ENCODE measurements at places on chromosomes 4 and X.

GRCh38 chrX:25020905-25021449 lies 5.2 kb upstream of the ARX start:
- no peaks in the 10 kb centered on the region for H3K27me3 ChIP-seq
- H3K27ac ChIP-seq: no peak overlapping the region
- peak overlapping the region; percentile 41 for H3K4me3 ChIP-seq

DNA sequence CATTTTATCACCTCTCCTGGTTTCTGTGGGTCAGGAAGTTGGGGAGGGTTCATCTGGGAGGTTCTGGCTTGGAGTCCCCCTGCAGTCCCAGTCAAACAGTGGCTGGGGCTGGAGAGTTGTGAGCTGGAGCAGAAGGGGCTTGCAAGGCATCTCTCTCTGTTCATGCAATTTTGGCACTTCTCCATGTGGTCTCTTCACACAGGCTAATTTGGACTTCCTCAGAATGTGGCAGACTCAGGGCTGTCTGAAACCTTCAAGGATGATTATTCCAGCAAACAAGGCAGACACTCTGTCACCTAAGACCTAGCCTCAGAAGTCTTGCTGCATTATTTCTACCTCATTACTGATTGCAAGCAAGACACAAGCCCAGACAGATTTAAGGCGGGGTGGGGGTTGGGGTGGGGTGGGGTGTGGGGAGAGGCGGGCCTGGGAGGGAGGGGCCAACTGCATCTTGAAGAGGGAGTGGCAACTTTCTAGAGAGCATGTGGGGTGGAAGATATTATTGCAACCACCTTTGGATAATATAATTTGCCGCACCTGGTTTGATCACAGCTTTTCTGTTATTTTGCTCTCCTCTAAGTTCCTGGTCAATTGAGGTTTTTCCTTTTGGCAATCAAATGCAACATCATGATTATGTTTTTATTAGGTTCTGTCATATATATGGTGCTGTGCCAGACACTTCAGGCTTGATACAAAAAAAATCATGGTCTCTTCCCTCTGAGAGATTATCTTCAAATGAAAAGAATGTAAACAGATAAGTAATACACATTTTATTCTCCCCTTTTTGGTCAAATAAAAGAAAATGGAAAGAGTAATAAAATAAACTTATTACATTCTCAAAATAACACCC lies 799.5 kb downstream of the RPA4 start:
- no peaks in the 10 kb centered on the region for H3K36me3 ChIP-seq
- H3K27ac ChIP-seq: no peak overlapping the region
- H3K4me3 ChIP-seq: no peak overlapping the region
- H3K27me3 ChIP-seq: no peaks in the 10 kb centered on the region
- DNase-seq: no peak

GRCh38 chr4:43456383-43456782 lies 563.9 kb downstream of the GRXCR1 start:
- H3K36me3 ChIP-seq: no peaks in the 10 kb centered on the region
- no peaks in the 10 kb centered on the region for H3K27me3 ChIP-seq
- no peak overlapping the region for H3K4me3 ChIP-seq
- peaks cover 4% of the 10 kb centered on the region for H3K4me1 ChIP-seq
- DNase-seq: no peak
- no peak overlapping the region for H3K27ac ChIP-seq

DNA sequence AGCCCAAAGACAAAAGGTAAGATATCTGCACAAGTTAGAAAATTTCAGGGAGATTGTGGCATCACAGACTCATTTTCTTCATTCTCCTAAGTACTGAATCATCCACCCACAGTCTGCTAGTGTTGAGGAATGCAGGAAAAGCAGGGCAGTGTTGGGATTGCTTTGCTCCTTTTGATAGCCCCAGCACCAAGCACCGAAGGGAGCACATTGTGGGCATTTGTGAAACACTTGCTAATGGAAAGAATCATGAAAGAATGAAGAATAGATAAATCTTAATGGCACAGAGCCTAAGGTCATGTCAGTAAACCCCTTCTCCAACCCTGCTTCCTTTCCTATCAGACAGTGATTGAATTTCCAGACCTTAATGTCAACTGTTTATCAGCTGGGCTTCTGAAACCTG lies 103.1 kb upstream of the GPRIN3 start:
- H3K36me3 ChIP-seq: no peaks in the 10 kb centered on the region
- H3K27ac ChIP-seq: no peak overlapping the region
- no peaks in the 10 kb centered on the region for H3K27me3 ChIP-seq

GRCh38 chrX:57528670-57529255 lies 63.0 kb upstream of the ZXDB start:
- no peaks in the 10 kb centered on the region for H3K27me3 ChIP-seq
- no peak for DNase-seq
- H3K27ac ChIP-seq: no peak overlapping the region
- H3K4me3 ChIP-seq: no peak overlapping the region
- no peaks in the 10 kb centered on the region for H3K36me3 ChIP-seq

DNA sequence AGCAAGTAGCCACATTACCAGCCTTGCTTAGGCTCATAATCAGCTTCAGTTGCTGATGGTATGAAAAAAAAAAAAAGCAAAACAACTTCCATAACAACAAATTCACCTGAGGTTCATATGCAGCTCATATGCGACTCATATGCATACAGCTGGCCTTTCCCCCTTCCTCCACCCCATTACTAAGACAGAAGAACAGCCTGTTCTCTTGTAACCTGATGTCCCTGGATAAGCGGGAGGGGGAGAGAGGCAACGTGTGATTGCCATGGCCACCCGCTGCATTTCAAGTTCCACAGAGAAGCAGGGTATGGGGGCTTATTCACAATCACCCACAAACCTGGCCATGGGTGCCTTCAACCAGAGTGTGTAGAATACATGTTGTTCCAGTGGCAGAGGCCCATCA lies 95.1 kb upstream of the DGKK start:
- DNase-seq: no peak
- no peak overlapping the region for H3K4me3 ChIP-seq
- no peak overlapping the region for H3K27ac ChIP-seq

- H3K27ac ChIP-seq: no peak overlapping the region
- no peaks in the 10 kb centered on the region for H3K4me1 ChIP-seq
- H3K36me3 ChIP-seq: no peaks in the 10 kb centered on the region
- H3K4me3 ChIP-seq: no peak overlapping the region
- DNase-seq: peak; percentile 1
Measured at GRCh38 chrX:135477576-135477975, 42.9 kb upstream of the INTS6L start.

DNA sequence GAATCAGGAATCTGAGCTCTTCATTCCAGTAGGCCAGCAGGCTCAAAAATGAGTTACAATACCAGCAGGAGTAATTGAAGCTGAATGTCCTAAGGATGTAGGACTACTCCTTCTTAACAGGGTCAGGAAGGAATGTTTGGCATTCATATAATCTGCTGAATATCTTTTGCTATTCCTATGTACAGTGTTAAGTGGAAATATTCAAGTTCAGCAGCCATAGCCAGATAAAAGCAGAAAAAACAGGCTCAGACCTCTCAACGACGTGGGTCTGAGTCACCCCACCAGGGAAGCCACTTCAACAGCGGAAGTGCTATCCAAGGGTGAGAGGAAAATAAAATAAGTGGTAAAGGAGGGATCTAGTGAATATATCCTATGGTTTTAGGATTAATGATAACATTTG lies 577.0 kb downstream of the SPOCK3 start:
- no peak overlapping the region for H3K27ac ChIP-seq
- no peak overlapping the region for H3K4me3 ChIP-seq
- H3K36me3 ChIP-seq: no peaks in the 10 kb centered on the region
- H3K4me1 ChIP-seq: no peaks in the 10 kb centered on the region
- H3K27me3 ChIP-seq: no peaks in the 10 kb centered on the region

DNA sequence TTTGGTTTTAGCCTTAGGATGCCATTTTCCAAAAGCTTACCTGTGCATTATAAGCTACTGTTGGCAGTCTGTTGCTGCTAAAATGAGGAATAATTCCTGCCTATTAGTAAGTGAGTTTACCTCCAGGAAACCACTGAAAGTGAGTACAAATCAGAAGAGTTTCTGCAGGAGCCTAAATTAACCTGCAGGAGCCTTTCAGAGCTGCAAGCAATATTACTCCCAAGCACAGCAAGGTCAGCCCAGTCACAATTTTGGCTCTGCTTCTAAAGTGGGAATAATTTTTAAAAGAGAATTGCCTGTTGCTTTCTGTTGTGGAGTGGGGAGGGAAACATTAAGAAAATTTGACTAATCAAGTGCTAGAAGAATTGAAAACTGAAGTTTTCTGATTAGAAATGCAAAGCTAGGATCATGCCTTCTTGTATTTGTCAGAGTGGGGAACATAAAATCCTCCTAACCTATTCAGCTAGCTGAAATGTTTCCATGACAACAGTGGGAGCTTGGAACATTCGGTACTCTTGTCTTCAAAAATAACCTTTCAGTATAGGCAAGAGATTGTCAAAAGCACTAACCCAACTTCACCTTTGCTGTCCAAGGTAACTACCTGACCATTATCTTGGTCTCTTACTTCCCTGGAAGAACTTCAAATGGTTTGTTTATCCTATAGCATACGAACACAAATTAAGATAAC lies 193.2 kb downstream of the COMMD8 start:
- DNase-seq: no peak
- H3K36me3 ChIP-seq: no peaks in the 10 kb centered on the region
- no peaks in the 10 kb centered on the region for H3K4me1 ChIP-seq
- H3K27ac ChIP-seq: no peak overlapping the region
- no peaks in the 10 kb centered on the region for H3K27me3 ChIP-seq
- no peak overlapping the region for H3K4me3 ChIP-seq

DNA sequence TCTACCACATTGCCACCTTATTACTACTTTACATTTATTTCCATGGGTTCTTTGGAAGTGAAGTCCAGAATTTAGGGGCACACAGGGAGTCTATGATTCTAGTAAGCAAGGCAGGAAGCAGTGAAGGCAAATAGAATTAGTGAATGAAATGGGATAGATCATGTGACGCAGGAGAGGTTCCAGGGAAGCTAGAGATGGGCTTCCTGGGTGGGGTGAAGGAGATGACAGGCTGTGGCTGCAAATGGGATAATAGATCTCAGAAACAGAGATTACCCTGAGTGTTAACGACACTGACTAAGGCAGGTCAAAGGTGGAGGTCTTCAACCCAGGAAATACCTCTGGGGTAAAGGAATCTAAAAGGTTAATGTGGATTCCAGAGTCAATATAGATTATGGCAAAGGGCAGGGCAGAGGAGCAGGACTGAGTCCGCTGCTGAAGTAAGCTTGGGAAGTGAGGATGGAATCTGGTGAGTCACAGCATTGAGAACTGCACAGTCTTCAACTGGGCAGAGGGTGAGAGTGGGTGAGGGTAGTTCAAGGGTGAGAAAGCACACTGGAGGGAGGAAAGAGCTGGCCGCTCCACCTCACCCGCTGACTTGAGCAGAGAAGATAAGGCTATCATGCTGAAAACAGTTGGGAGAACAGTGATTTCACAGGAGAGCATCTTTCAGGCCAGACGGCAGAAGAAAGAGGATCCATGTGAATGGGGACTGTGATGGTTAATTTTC lies 70.8 kb downstream of the ANXA3 start:
- DNase-seq: no peak
- H3K4me1 ChIP-seq: no peaks in the 10 kb centered on the region
- H3K36me3 ChIP-seq: no peaks in the 10 kb centered on the region
- no peak overlapping the region for H3K27ac ChIP-seq

Measured in thoracic aorta (tissue), 2 donors.